COR-L47 (cell line): ENCODE measurements at places on chromosomes 7 and 10.

- DNase-seq = no peak
These were observed 654.0 kb downstream of the SDK1 start for GRCh38 chr7:3955026-3955425.

DNA sequence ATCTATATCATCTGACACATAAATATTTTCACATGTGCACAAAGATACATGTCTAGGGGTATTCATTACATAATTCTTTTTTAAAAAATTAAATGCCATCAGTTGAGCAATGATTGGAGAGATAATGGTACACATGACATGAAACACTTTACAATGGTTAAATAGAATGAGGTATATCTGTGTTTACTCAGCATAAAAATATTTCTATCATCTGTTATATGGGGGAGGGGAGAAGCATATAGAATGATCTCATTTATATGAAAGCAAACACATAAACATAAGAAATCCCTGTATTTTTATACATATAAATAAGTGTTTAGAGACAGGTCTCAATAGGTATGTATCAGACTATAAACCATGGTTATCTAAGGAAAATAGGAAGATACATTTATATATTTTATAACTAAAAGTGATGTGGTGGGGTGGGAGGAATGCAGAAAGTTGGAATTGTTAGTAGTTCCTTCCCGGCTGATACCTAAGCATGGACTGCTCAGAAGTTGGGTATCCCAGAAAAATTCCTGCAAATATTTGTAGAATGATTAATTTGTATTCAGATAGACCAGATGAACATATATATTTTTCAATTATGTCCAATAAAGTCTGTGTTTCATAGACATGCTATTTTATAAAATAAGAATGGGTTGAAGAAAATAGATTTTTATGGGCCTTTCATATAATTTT, 75.1 kb downstream of the SHOC2 start:
- DNase-seq = no peak

DNA sequence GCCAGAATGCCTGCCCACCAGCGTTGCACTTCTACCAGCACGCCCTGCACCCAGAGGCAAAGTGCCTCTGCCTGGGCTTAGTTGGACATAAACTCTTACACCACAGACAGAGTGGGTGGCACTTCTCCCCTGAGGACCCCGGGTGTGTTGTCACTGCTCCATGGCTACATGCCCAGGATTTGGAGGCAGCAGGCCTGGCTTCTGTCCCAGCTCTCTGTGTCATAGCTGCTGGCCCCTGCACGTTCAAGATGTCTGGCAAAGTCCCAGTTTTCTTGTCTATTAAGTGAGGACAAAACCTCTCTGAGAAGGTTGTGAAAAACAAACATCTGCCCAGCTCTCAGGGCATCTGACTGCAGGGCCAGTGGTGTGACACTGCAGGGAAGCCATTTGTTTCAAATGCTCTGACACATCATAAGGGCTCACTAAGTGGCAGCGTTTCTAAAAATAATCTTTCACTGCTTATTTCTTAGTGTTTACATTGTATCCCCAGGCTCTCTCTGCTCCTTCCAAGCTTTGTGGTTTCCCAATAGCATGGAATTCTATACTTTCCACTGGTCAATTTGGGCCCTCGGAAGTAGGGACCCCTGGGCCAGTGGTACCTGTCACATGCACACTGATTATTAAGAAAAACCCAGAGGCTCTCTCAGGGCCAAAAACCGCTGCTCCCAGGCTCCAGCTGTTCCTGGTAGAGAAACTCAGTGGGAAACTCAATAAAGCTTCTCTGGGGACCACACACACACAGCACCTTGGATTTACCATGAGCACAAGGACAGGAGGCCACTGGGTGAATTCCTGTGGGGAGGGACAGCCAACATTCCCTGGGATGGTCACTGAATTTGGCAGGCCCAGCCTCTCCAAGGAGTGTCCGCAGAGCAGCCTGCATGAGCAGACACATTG, 86.2 kb upstream of the ANLN start:
- peak; percentile 99 for DNase-seq

- no peak for DNase-seq
These were observed 51.9 kb downstream of the LAMB4 start for GRCh38 chr7:108078211-108078673.

DNA sequence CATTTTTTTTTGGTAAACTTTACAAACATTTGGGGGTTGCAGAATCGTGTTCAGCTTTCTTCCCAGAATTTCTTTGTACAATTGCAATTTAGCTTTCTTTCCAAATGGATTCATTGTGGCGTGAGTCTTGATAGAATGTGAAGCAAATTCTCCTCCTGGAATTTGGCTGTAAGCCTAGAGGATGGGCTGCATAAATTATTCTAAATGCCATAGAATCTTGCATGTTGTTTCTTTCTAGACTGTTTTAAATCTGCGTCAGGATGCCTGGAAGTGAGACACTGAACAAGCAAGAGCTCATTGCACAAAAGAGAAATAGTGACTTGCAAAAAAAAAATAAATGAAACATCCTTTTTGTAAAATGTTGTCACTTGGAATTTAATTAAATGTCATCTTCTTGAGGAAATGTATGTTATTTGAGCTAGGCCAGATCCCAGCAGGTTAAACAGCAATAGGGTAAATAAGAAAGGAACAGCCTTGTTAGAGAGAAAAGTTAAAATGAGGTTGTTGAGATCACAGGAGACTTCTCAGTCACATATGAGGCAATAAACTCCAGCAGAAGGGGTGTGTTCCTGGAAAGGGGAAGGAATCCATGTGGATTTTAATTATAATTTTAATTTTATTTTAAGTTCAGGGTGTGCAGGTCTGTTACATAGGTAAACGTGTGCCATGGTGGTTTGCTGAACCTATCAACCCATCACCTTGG, 483.0 kb downstream of the PLXDC2 start:
- DNase-seq = no peak

GRCh38 chr10:96369890-96370583, 11.2 kb upstream of the OPALIN start:
- DNase-seq = no peak

DNA sequence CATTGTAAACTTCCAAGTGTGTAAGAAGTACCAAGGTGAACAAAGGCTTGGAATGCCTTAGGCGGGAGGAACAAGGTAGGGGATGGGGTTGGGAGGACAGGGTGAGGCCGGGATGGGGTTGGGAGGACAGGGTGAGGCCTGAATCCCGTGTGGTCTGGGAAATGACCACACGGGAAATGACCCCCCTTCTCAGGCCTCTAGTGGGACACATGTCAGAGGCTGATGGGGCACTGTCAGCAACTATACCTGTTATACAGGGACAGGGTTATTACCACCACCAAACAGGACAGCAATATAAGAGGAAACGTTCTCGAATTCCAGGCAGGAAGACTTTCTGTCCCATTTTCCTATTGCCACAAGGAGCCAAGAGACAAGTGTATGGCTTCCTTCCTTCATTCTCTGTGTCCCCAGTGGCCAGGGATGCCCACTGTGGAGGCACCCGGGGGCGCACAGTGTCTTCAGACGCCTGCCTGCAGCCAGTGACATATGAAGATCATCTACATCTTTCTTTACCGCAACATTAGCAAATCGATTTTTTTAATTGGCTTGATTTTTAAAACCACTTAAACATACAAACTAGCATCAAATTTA, 1.3 kb downstream of the MKI67 start:
- DNase-seq = no peak

DNA sequence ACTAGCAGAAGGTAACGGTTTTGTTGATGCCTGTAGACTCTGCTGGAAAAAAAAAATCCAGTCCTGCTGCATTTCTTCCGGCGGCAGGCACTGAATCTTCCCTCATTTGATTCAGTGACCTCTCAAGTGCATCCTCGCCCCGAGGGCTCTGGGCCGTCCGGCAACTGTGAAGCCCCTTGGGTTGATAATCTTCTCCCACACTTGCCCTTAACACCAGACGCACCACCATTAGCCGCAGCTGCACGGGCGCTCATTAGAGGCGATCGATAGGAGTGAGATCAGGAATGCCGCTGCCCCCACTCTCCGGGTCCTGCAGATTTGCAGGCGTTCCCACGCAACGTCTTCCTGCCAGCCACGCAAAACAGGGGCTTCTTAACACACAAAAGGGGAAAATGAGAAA, 200.0 kb upstream of the MKI67 start:
- no peak for DNase-seq

DNA sequence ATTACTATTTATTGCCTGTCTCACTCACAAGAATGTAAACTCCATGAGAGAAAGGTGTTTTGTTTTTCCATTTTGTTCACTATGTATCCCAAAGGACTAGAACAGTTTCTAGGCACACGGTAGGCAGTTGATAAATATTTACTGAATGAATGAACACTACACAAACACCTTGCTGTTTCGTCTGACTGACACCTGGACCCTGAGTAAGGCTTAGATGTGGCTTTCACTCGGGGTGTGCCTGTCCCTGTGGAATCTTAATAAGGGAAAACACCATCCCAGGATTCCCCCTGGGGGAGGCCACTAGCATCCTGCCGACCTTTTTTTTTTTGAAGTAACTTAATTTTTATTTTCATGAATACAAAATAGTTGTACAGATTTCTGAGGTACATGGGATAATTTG, 66.6 kb upstream of the STEAP1B start:
- no peak for DNase-seq

- no peak for DNase-seq
These were observed 52.2 kb downstream of the UNCX start for GRCh38 chr7:1284743-1285458.
